ENCODE measurements at places on chromosomes 7 and 10.
A peak's percentile ranks its signal among the peaks of the same experiment; 100 is the strongest.

DNA sequence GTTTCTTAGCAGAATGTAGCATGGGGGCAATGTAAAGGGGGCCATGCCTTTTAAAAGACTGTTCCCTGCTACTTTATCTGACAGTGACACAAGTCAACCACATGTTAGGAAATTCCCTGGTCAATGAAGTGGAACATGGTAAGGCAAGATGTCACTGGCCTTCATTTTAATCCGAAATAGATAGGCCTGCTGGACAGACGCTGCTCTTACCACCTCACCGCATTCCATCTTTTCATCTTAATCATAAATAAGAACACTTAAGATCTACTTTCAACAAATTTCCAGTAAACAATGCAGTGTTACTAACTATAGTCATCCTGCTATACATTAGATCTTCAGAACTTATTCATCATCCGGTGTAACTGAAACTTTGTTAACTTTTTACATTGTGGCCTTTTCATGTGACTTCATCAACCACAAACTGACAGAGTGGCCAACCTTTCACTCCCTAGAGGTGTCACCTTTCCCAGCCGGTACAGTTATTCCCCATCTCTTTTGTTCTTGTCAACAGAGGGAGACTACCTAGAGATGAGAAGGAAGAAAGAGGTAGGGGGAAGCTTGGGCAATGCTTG lies 15.6 kb downstream of the ASB4 start:
- DNase-seq = peak; percentile 53

- no peak for DNase-seq
Observed at GRCh38 chr7:28747854-28748253, 210.3 kb downstream of the TRIL start.

DNA sequence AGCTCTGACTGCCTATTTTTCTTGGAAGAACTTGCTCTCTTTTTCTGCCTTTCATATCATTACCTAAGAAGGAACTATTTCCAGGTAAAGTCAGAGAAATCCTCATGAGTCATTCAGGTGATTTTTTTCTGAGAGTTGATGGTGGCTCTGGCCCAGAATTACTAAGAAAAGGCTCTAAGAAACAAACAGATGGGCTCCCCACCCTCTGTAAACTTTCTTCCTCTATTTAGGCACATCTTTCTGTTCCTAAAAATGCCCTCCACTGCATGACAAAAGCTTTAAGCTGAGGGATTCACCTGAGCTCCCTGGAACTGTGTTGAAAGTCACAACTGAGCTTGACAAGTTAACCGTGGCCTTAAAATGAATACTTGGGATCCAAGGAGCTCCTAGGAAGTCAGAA lies 1.6 kb downstream of the OLAH start:
- DNase-seq = no peak

GRCh38 chr10:95208702-95209391 lies 14.8 kb downstream of the ACSM6 start:
- DNase-seq = peak; percentile 15

GRCh38 chr7:120951826-120952225 lies 1.2 kb downstream of the ING3 start:
- DNase-seq = no peak

Data from RPMI7951 (cell line).